ENCODE measurements at places on chromosomes 13 and 19.

GRCh38 chr13:48831248-48831647 is 144.5 kb upstream of the FNDC3A start:
- no peak for DNase-seq

DNA sequence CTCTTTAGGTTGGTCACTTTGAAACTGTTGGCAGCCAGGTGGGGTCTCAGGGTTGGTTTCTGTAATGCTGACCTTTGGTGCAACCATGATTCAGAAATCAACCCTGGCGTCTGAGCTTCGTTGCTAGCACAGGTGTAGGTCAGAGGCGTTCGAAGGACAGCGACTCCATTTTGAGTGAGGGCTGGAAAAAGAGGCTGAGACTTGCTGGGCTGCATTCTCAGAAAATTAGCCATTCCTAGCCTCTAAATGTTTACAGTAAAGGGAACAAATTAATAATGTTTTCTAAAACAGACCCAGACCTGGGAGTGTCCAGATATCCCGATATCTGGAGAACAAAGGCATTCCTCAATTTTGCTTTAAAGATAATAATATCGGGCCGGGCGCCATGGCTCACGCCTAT is 29.2 kb downstream of the RHPN2 start:
- no peak for DNase-seq

DNA sequence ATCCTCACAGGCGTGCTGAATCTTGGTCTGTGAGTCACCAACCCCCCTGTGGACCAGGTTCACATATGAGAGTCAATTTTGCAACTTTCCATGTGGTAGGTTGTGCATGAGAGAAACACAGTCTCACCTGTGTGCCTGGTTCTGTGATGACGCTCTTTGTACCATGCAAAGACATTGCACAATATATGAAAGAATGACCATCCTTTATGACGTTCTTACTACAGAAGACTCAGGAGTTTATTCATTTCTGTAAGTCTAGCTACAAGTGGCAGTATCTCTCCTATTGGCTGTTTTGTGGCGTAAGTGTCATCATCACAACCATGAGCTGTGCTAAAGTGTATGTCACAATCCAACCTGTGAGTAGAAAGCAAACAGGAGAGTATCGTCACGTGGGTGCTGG is 43.8 kb upstream of the ZNF728 start:
- DNase-seq = no peak

DNA sequence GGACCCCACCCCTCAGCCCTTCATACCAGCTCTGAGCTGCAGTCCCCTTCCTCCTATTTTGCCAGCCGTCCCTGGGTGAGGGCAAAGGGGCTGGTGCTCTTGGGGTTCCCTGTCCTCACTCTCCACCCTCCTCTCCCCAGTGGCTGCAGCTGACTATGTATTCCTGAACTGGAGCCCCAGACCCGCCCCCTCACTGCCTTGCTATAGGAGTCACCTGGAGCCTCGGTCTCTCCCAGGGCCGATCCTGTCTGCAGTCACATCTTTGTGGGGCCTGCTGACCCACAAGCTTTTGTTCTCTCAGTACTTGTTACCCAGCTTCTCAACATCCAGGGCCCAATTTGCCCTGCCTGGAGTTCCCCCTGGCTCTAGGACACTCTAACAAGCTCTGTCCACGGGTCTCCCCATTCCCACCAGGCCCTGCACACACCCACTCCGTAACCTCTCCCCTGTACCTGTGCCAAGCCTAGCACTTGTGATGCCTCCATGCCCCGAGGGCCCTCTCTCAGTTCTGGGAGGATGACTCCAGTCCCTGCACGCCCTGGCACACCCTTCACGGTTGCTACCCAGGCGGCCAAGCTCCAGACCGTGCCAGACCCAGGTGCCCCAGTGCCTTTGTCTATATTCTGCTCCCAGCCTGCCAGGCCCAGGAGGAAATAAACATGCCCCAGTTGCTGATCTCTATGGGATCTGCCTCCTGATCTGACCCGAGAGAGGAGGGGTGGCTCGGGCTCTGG is 2.4 kb downstream of the COX7A1 start:
- no peak for DNase-seq

DNA sequence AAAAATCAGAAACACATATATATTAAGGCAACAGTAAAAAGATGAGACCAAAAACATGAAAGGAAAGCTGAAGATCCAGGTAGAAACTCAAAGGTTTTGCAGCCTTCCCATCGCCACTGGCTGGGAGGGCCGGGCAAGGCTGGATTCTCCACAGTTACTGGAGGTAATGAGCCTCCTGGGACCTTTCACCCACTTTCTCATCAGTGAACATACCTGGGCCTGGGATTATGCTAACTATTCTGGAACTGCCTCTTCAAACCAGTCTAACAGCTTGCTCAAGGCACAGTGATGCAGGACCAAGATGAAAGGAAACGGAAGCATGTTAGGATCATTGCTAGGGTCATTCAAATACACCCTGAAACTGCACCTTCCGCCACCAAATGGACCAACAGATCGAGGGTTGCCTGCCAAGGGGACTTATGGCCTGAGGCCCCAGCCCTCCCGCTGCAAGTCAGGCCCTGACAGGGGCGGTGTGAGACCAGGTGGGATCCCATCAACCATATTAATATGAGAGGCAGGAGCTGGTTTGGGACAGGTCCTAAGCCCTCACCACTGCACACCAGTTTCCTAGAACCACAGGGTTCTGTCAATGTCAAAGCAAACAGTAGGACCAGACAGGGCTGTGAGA is 28.4 kb upstream of the ATP12A start:
- DNase-seq = no peak

DNA sequence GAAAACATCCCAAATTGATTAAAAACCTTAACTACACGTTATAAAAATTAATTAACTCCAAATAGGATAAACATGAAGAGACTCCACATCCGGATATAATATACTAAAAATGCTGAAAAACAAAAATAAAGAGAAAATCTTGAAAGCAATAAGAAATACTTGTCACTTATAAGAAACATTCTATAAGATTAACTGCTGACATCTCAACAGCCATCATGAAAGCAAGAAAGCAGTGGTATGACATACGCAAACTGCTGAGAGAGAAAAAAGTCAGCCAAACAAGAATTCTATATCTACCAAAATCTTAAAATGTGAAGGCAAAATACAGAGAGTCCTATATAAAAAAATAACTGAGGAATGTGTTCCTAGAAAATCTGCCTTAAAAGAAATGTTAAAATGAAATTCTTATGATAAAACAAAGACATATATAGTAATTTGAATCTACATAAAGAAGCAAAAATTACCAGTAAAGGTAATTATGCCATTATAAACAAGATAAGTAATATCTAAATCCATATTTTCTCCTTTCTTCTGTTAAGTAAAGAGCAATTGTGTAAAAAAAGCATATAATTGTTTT is 1851.1 kb downstream of the PCDH9 start:
- DNase-seq = no peak

GRCh38 chr13:48849515-48849914 is 126.2 kb upstream of the FNDC3A start:
- DNase-seq = no peak

DNA sequence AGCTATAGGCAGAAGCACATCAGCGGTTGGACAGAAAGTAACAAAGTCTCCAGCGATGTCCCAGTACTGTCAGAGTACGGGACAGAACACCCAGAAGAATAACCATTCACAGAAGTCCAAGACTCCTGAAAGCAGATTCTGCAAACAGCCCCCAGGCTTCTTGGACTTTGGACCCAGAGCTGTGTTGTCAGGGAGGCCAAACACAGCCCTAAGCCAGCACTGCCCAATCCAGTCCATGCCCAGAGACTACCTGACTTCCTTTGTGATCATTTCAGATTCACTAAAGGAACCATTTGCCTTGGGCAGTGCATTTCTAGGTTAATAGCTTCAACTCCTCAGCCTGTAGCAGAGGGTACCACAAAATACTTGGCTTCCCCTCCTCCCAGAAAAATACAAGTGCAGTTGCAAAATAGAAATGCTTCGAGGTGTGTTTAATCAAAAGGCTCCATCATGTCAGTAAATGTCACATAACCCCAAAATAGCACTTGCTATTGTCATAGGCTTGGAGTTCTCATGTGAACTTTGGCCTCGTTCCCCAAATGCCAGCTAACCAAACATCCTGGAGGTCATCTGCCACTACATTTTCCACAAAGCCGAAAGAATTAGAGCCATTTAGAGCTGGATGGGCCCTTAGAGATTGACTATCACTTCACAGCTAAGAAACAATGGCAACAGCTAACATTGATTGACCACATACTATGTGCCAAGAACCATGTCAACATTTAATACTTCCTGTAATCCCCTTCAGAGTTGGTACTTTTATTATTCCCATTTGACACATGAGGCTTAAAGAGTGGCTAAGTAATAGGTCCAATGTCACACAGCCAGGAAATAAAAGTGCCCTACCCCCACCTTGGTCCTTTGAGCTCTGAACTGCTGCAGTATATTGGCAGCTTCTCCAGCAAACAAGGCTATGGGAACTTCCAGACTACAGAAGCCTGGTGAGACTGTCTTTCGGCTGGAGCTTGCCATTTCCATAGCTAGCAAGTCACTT is 329.9 kb downstream of the FOXO1 start:
- no peak for DNase-seq

GRCh38 chr19:12837225-12837624 is 1.1 kb upstream of the MAST1 start:
- DNase-seq = no peak

DNA sequence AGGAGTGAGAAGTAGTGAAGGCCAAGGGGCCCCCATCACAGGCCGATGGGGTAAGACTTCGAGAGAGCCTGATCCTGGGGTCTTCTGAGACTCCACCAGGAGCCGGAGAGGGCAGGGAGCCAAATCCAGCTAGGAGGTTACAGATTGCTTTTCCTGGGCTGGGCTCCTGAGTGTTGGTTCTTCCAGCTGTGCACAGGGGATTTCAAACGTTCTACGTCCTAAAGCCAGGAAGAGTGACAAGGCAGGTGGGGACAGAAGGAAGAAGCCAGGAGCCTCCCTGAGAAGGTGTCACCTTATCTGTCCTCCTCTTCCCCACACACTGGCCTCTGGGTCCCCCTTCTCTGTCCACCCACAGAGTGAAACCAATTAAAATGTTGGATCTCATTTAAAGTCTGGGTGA is 16.1 kb upstream of the TPRX2 start:
- DNase-seq = no peak

DNA sequence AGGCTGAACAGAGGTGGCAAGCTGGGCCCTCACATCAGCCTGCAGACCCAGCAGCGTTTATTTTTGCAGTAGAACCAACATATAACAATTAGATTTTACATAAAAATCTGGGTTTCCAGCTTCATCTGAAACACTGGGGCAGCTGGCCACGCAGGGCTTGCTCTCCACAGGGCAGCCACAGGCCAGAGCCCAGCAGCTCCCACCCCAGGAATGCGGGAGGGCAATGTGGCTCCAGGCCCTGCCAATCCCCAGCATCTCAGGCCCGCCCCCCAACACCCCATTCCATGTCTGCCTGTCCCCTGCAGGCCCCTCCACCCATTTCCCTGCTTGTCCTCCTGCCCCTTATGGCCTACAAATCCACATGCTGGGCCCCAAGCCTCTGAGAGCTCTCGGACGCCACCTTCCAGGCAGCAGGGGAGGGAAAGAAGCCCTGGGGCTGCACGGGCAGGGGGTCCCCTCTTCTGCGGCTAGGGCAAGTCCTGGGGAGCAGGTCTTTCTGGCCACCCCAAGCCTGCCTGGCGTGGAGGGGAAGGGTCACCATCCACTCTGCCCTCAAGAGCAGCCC is 15.0 kb upstream of the VSTM2B start:
- DNase-seq = no peak

DNA sequence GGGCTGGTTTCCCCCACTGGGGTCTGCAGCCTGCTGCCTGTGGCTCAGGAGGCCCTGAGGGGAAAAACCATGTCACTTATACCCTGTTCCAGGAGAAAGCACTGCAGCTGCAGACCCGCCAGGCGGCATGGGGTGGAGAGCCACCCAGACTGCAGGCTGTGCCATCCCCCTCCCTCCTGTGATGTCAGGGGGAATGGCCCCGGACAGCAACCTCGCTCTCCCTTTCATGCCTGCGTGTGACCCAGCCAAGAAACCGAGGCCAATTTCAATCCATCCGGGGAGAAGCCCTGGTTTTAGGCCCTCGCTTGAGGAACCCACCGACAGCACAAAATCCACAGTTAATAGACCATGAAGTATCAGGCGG is 37.2 kb upstream of the MATK start:
- DNase-seq = no peak

DNA sequence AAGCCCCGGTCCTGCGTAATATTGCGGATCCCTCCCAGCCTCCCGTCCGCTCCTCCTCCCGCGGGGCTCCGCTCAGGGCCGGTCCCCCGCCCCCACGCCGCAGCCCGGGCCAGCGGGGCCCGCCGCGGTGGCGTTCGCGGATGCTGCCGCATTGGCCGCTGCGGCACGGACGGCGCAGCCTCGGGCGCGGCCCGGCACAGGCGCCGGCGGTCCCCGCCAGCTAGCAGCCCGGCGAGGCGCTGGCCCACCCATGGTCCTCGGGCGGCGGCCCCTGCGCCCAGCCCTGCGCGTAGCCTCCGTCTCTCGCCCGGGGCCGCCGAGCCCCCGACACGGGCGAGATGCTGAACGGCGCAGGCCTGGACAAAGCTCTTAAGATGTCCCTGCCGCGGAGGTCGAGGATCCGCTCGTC is at the start of gene ATP8A2:
Gene ATP8A2, plus strand, starts transcription at position 100 of the 409 bp plus-strand sequence. Its CDS starts 239 bp downstream, at position 339.
- DNase-seq = no peak

GRCh38 chr13:71752775-71753513 is 114.1 kb downstream of the DACH1 start:
- no peak for DNase-seq

GRCh38 chr19:24074720-24075454 is 12.1 kb upstream of the ZNF254 start:
- no peak for DNase-seq

DNA sequence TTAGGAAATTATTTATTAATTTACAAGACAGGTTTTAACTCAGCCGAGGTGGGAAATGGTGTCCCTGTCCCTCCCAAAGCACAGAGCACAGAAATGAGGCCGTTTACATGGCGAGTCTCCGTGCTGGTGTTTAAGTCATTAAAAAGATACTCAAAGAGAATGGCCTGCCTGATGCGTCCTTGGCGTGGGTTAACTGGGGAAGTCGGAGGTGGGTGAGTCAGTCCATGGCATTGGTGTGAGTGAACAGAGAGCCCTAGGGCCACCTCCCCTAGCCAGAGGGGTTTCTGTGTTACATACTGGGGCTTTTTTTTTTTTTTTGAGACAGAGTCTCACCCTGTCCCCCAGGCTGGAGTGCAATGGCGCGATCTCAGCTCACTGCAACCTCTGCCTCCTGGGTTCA is 3.9 kb downstream of the FEM1A start:
- no peak for DNase-seq

GRCh38 chr19:41997851-41998229 is 3.8 kb upstream of the ATP1A3 start:
- no peak for DNase-seq

- no peak for DNase-seq
These were observed 3.8 kb upstream of the ABCA7 start for GRCh38 chr19:1035998-1036621.
